ENCODE measurements at places on chromosomes 6 and 20.
A peak's percentile ranks its signal among the peaks of the same experiment; 100 is the strongest.

- no peak for DNase-seq
These were observed 46.9 kb downstream of the UST start for GRCh38 chr6:148793721-148794120.

DNA sequence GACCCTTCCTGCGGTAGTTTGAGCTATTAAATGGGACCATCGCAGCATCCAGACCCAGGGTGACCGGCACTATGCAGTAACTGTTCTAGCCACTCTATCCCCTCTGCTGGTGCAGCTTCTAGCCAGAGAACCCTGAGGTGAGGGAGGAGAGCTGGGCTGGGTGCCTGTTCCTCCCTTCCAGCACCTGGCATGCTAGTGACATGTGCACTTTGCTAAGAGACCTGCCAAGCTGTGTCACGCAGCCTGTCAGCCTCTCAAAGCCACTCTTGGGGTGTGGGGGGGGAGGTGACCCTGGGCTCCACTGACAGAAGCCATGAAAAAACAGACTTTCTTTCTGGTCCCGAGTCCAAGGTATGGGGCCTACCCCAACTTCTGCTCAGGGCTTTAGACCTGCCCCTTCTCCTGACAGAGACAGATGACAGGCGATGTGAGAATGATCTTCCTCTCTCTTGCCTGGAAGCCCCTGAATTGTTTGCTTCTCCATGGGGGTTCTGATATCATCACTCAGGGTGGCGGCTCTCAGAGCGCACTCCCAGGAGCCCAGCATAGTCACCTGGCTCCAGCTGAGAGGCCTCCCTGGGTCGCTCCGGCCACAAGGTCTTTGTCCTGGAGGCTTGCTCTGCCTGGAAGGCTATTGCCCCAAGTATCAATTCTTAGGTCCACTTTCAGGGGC is 47.2 kb upstream of the MLN start:
- DNase-seq: no peak

GRCh38 chr6:113190170-113190569 is 667.0 kb upstream of the MARCKS start:
- no peak for DNase-seq

DNA sequence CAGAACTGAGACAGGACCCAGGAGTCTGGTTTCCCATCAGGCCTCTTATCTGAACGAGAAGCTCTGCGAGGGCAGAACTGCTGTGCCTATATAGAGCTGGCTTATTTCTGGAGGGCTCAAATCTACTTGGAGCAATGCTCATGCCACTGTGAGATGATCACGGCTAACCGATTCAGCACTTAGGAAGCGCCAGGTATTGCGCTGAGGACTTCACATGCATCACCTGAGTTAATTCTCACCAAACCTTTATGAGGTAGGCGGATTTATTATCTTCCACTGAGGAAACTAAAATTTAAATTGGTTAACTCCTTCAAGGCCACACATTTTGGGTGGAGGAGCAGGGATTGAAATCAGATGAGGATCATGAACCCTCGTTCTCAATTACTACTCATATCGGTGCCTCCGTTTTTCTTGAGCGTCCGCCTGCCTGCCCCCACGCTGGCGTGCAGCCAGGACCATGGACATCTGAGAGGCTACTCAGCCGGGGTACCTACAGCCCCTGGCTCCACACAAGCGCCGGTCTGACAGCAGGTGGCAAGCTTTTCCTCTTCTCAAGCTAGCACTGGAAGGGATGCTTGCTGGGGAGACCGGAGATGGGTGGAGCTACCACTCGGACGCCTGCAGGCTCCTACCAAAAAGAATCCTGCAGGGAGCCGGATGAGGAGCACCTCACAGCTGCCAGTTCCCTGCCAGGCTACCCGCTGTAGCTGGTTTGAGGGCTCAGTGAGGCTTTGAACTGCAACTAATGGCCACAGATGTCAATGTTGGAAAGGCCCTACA is 1.0 kb upstream of the PCIF1 start:
- DNase-seq: peak; percentile 45

GRCh38 chr20:32456869-32457478 is 98.8 kb downstream of the ASXL1 start:
- DNase-seq: no peak

- no peak for DNase-seq
These were observed 188.9 kb upstream of the TAB2 start for GRCh38 chr6:149128489-149129145.

Data from GM12864 (cell line).